Osteocyte (in vitro differentiated cells): ENCODE measurements at places on chromosomes 16 and 17. TPM values are rescaled to one million over a fixed set of nuclear protein-coding genes. Genes with fewer than 3 reads are reported as not detected.

The RCVRN gene
- total RNA-seq = 0.34 TPM in 1 of 2 replicates, not detected in the other

The FOXO3B gene
- 8.0 and 9.6 TPM in 2 replicates for total RNA-seq

DNA sequence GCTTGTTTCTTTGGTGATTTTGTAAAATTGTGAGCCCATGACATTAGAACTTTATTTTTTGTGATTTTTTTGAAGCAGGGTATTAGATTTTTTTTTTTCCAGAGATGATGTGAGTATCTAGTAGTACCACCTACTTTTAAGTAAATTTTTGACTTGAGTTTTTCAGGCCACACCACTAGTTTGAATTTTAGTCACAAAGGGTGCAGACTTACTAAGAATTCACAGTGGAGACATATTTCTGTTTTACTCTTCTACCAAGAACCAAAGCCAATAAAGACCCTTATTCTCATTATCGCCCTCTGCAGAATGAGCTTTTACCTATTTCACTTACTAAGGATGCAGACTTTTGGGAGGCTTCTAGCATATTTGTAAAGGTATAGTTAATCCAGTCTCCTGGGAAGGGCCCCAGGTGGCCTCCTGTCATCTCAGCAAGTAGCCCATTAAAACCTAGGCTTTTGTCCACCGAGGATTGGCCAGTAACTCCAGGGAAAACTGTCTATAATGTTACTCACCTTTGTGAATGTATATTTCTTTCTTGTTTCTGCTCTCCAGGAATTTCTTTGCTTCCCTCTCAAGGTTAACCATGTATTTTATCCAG is 30.6 kb downstream of the NLK start:
- no peak overlapping the region for H3K27ac ChIP-seq
- no peak overlapping the region for H3K4me3 ChIP-seq
- peaks cover 5% of the 10 kb centered on the region for H3K36me3 ChIP-seq

DNA sequence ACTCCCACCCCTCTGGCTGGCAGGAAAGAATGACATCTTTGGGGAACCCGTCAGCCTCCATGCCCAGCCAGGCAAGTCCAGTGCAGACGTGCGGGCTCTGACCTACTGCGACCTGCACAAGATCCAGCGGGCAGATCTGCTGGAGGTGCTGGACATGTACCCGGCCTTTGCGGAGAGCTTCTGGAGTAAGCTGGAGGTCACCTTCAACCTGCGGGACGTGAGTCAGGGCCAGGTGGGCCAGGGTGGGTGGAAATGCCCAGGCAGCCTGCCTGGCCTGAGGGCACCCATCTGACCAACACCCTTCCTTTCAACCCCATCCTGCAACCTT is 8.1 kb upstream of the DCAF7 start:
- no peak overlapping the region for H3K4me3 ChIP-seq
- H3K27ac ChIP-seq = no peak overlapping the region
- peaks cover 7% of the 10 kb centered on the region for H3K27me3 ChIP-seq
- no peaks in the 10 kb centered on the region for H3K36me3 ChIP-seq
- DNase-seq = no peak

- H3K36me3 ChIP-seq = no peaks in the 10 kb centered on the region
- peaks cover 9% of the 10 kb centered on the region for H3K27me3 ChIP-seq
- H3K4me1 ChIP-seq = peaks cover 8% of the 10 kb centered on the region
- no peak overlapping the region for H3K27ac ChIP-seq
- no peak for DNase-seq
Observed at GRCh38 chr17:65515959-65516948, 45.2 kb downstream of the AXIN2 start.

GRCh38 chr17:80021600-80021999 is 14.1 kb downstream of the TBC1D16 start:
- DNase-seq = no peak
- H3K27me3 ChIP-seq = no peaks in the 10 kb centered on the region
- H3K27ac ChIP-seq = no peak overlapping the region
- no peak overlapping the region for H3K4me3 ChIP-seq
- peaks cover 4% of the 10 kb centered on the region for H3K4me1 ChIP-seq

DNA sequence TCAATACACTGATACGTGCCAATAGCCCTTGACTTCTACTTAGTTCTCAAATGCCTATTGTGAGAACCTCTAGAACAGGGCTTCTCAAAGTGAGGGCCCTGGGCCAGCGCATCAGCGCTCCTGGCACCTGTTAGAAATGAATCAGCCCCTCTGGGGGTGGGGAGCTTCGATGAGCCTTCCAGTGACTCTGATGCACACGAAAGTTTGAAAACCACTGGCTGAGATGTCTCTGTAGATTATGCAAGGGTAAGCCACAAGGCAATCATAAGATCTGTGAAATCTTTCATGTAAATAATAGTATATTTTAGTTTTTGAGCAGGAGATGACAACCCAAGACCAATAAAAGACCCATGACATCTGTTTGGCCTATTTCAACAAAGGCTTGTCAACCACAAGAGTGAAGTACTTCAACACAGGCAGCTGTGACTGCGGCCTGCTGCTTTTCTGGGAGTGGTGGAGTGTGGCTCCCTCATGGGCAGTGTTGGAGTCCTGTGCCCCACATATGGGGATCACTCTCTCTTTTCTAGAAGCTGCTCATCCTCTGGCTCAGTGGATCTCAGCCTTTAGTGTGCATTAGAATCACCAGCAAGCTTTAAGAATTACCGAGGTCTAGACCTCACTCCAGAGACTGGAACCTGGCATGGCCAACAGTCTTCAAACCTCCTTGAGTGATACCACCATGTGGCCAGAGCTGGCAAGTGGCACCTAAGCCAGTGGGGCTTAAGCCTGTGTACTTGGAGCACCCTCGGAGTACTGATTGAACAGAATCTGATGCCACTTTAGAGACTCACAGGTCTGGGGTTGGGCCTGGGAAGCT is 5.8 kb downstream of the MTHFSD start:
- H3K4me1 ChIP-seq = no peaks in the 10 kb centered on the region
- H3K27me3 ChIP-seq = peaks cover 19% of the 10 kb centered on the region
- H3K36me3 ChIP-seq = peaks cover 4% of the 10 kb centered on the region
- no peak overlapping the region for H3K27ac ChIP-seq
- no peak for DNase-seq

GRCh38 chr17:17028878-17029535 is 13.2 kb upstream of the MPRIP start:
- H3K27ac ChIP-seq = no peak overlapping the region
- H3K27me3 ChIP-seq = no peaks in the 10 kb centered on the region
- peaks cover 51% of the 10 kb centered on the region for H3K4me1 ChIP-seq
- no peak for DNase-seq

The KRT28 gene
- total RNA-seq = not detected in 2 replicates

The SPIRE2 gene
- total RNA-seq = 4.1 and 4.6 TPM in 2 replicates

- H3K27ac ChIP-seq = no peak overlapping the region
- H3K4me3 ChIP-seq = no peak overlapping the region
- H3K27me3 ChIP-seq = no peaks in the 10 kb centered on the region
Observed at GRCh38 chr17:80363120-80363515, 51.8 kb upstream of the ENDOV start.
